Muscle of leg (tissue), 16 donors: ENCODE measurements at places on chromosomes 2 and 18.

GRCh38 chr2:232908695-232909094 lies 38.6 kb downstream of the SNORC start:
- H3K27ac ChIP-seq = no peak overlapping the region
- no peaks in the 10 kb centered on the region for H3K36me3 ChIP-seq
- no peaks in the 10 kb centered on the region for H3K4me1 ChIP-seq
- no peak overlapping the region for H3K4me3 ChIP-seq
- H3K27me3 ChIP-seq = peaks cover 2% of the 10 kb centered on the region

DNA sequence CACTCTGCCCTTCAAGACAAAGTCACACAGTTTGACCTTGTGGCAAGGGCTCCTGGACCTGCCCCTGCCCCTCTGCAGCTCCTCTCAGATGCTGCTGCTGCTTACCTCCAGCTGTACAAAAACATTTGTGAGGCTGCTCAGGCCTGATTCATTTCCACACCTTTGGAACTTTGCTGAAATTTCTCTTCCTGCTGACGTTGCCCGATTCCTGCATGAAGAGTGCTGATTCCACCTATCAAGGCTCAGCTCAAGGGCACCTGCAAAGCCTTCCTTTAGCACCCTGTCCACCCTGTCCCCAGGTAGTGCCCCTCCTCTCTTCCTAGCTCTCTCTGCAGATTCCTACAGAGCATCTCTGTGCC lies 738.3 kb upstream of the HS6ST1 start:
- no peak overlapping the region for H3K27ac ChIP-seq
- no peak overlapping the region for H3K4me3 ChIP-seq
- H3K36me3 ChIP-seq = no peaks in the 10 kb centered on the region
- H3K4me1 ChIP-seq = peaks cover 4% of the 10 kb centered on the region
- no peaks in the 10 kb centered on the region for H3K27me3 ChIP-seq
- no peak for DNase-seq

DNA sequence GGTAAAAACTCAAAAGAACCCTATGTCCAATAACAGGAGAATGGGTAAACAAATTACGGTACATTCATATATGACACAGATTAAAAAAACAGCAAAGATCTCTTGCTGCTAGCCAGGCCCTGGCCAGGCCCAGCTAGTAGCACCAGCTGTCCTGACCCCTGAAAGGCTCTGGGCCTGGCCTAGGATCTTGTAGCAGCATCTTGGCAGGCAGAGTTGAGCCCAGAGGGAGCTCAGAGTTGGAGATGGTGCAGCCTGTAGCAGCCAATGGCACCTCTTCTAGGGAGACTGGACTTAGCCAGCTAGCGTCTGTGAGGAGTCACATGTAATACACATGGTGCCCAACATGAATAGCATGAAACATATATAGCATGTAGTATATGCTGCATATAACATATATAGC lies 69.1 kb downstream of the HS6ST1 start:
- DNase-seq = no peak
- H3K27ac ChIP-seq = no peak overlapping the region
- peaks cover 3% of the 10 kb centered on the region for H3K4me1 ChIP-seq
- H3K4me3 ChIP-seq = no peak overlapping the region

DNA sequence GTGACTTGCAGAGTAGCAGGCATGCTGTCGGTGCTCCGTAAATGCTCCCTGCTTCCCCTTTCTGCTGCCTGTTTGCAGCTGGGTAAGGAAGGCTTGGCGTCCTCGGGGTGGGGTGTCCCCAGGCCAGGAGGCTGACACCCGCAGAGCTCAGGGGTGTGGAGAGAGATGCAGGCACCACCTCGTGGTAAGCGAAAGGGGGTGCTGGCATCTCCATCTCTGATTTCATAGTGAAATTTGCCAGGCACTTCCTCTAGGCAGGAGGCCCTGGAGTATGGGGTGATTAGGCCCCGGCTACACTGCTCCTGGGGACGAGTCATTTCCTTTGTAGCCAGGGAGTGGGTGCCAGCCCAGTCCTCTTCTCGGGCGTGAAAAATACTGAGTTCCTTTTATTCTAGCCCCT lies 160.4 kb downstream of the KLHL29 start:
- peaks cover 6% of the 10 kb centered on the region for H3K27me3 ChIP-seq
- DNase-seq = no peak
- no peak overlapping the region for H3K4me3 ChIP-seq
- H3K27ac ChIP-seq = no peak overlapping the region
- H3K4me1 ChIP-seq = peaks cover 70% of the 10 kb centered on the region
- no peaks in the 10 kb centered on the region for H3K36me3 ChIP-seq

GRCh38 chr2:184304006-184304405 lies 294.3 kb upstream of the ZNF804A start:
- H3K27me3 ChIP-seq = no peaks in the 10 kb centered on the region
- no peaks in the 10 kb centered on the region for H3K36me3 ChIP-seq
- no peak overlapping the region for H3K4me3 ChIP-seq
- no peaks in the 10 kb centered on the region for H3K4me1 ChIP-seq
- DNase-seq = no peak
